ENCODE measurements at places on chromosomes 11 and 22.

- DNase-seq: no peak
Observed at GRCh38 chr11:1478544-1478943, 8.0 kb downstream of the MOB2 start.

- no peak for DNase-seq
Observed at GRCh38 chr11:31711137-31711536, 100.0 kb downstream of the PAX6 start.

- no peak for DNase-seq
Observed at GRCh38 chr22:48495751-48496080, 1332.0 kb downstream of the BRD1 start.

- DNase-seq: no peak
Observed at GRCh38 chr22:31602259-31602952, 59.6 kb downstream of the PISD start.

DNA sequence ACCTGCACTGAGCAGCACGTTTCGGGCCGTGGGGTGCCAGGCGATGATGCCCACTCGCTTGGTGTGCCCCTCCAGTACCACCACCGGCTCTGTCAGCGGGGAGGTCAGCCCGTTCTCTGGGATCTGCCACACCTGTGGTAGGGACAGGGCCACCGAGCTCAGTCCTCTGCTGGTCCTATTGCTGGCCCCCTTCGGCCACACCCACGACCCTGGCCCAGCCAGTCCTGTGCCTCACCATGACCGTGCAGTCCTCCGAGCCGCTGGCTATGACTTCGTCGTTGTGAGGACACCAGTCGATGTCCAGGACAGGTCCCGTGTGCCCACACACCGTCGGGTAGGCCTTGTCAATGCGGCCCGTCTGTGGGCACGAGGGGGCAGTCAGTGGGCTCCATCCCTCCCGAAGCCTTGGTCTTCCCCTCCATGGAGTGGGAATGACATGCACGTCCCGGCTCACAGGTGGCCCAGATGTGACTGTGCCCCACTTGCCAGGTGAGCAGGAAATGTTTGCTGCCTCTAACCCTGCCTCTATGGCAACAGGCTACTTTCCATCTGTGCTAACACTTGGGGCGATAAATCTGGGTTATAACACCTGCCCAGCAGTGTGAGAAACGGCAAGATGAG is 1.4 kb downstream of the CORO1B start:
- no peak for DNase-seq

GRCh38 chr11:55106391-55106790 is 155.6 kb upstream of the TRIM48 start:
- DNase-seq: no peak

DNA sequence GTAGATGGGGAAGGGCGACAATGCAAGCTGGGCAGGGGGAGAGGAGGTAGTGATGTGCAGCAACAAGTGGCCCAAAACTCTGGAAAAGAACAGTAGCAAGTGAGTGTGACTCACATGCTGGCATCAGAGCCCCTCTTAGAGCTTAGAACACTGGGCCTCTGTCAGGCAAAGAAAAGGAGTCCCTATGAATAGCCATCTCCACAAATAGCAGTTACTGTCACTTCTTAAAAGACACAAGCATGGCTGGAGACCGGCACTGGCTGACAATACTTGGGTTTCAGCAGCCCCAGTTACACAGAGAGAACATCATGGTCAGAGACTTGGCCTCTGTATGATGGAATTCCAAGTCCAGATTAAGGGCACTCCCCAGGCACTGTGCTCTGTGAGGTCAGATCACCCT is 58.2 kb downstream of the PRCP start:
- peak; percentile 65 for DNase-seq

Measured in hypothalamus (tissue), 51 donors.